ENCODE measurements at places on chromosomes 12 and 14.
A peak's percentile ranks its signal among the peaks of the same experiment; 100 is the strongest.

DNA sequence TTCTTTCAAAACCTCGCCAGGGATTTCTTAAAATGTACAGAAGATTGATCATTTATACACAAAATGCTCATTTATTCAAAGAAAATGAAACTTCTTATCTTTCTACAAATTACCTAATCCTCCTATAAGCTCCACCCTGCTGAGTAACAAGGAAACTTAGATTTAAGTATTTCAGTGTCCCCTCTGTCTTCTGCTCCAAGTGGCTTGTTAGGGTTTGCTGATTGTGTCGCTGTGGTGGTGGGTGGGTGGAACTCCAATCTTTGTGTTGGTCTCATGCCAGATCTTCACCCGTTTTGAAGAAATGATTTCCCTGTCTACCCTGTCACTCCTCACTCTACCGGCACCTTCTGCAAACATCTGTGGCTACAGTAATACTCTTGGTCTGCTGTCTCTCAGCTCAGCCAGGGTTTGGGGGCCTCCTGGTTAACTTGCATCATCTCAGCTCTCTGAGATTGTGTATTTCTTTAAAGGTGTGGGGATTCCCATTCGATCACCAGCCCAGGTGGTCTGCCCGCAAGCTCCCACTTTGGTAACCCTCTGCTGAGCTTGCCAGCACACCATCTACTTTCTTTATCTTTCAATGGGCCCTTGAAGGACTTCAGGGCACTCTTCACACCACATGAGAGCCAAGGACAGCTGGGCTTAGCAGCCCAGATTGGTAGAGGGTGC is 73.8 kb downstream of the DRAM1 start:
- DNase-seq: peak; percentile 30

DNA sequence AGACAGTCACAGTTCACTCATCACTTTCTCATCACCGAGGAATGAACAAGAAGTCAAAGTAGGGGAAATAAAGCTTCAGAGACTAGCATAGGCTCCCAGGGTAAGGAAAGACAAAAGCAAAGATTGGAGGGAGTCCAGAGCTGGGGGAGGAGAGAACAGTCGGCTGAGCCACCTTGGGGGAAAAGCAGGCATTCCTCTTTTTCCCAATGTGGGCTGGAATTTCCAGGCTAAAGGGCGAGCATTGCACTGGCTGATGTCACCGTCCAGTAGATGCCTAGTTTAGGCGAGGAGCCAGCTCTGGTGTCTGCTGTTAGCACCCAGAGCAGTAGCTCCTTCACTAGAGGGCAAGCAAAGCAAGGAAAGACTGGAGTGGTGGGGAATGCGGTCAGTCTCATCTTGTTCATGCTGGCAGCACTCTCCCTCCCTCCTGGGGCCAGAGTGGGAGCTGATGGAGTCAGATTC is 8.5 kb upstream of the KRT75 start:
- peak; percentile 3 for DNase-seq

DNA sequence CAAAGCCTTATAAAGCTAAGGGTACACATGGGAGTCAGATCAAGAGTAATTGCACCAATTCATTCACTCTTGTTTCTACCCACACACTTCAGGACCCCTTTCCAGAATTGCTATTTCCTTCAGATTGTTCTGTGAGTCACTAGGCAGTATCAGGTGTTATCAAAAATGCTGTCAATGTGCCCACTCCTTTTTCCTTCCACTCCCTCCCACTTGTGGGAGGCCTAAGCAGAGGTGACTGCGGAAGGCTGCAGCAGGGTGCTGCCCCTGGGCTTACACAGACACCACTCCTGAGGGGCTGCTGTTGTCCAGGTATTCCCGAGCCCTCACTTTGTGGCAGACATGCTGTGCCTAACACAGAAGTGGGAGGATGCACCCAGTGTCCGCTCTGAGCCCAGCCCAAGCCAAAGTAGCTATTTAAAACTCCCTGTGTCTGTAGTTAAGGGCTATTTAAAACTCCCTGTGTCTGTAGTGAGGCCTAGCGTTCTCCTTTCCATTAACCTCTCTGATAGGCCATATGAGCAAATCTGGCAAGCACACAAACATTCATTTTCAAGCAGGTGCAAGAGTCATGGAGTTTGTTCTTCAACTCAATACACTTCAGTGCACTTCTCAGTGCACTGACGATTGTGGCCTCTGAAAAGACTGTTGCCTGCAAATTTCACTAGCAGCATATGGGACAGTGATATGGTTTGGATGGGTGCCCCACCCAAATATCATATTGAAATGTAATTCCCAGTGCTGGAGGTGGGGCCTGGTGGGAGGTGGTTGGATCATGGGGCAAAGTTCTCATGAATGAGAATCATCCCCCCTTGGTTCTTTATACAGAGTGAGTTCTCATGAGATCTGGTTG is 117.8 kb downstream of the PHLDA1 start:
- DNase-seq: no peak

GRCh38 chr14:99755068-99755405 is 38.2 kb upstream of the EML1 start:
- DNase-seq: no peak

- DNase-seq: no peak
These were observed 115.3 kb upstream of the CPSF6 start for GRCh38 chr12:69123919-69124638.

GRCh38 chr12:12521044-12521485 is 41.6 kb downstream of the DUSP16 start:
- no peak for DNase-seq

DNA sequence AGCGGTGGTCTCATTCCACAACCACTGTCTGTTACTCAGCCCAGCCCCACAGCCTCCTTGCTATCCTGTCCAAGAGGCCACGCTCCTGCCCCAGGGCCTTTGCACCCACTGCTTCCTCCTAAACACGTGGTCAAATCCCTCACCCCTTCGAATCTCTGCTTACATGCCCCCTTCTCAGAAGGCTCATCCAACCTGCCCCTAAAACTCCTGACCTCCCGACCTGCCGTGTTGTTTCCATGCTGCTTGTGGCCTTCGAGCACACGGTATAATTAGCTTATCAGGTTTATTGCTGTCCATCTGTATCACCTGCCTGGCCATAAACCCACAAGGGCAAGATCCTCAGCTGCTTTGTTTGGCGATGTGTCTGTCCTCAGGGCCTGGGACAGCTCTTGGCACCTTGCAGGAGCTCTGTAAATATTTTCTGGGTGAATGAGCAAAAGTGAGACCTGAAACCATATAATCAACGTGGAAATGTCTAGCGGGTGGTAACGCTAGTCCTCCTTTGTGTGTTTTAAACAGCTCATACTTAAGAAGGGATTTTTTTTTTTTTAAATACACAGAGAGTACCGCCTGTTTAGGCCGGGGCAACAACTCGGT is 36.0 kb downstream of the SCARB1 start:
- peak; percentile 64 for DNase-seq

DNA sequence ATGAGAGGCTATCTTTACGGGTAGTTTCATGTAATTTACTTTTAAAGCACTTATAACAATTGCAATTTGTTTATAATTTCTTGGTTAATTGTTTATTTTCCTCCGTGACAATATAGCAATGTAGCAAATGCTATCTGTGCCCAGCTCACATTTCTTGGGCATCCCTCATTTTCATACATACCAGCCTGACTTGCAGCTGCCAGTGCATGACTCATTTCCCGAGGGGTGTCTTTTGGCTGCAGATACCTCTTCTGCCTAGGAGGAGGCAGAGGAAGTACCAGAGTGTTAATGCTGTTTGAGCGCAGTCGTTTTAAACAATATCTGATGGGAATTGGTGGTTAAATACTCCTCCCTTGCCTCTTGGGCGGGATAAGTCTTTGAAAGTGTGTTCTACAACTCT is 104.2 kb upstream of the ABCD2 start:
- DNase-seq: no peak

- no peak for DNase-seq
These were observed 33.9 kb upstream of the RNU6-7 start for GRCh38 chr14:32167907-32168306.

DNA sequence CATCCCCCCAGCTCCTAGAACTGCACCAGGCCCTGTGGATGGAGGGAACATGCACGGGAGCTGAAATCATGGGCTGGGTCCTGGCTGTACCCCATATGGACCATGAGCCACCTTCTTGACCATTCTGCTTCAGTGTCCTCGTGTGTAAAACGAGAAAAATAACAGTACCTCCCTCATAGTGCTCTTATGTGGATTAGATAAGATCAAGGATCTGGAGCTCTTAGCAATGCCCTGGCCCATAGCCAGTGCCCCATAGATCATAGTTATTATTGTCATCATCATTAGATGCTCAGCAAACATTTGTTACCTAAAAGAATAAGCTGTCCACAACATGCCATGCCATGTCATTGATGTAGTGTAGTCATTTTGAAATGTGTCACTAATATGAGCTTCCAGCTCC is 71.3 kb downstream of the SYNE3 start:
- DNase-seq: no peak

- DNase-seq: no peak
These were observed 3.9 kb downstream of the LRCOL1 start for GRCh38 chr12:132606466-132606865.

DNA sequence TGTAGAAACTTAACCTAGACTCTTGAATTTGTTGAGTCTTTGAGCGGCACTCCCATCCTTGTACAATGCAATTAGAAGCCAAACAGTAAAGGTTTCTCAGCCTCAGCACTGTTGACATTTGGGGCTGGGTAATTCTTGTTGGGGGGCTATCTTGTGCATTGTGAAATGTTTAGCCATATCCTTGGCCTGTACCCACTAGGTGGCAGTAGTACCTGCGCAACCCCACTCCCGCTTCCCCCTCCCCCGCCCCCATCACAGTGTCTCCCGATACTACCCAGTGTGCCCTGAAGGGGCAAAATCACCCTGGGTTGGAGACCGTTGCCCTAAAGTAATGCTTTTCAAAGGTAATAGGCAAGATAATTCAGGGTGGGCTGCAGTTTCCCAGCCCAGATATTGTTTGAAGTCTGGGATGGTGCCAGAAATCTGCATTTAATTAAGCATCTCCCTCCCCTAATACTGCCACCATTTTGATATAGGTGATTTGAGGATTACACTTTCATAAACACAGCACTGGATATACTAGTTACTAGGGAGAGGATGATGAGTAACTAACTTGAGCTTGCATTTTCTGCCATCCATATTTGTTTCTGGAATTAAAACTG is 1.8 kb downstream of the COX6A1 start:
- DNase-seq: peak; percentile 84

DNA sequence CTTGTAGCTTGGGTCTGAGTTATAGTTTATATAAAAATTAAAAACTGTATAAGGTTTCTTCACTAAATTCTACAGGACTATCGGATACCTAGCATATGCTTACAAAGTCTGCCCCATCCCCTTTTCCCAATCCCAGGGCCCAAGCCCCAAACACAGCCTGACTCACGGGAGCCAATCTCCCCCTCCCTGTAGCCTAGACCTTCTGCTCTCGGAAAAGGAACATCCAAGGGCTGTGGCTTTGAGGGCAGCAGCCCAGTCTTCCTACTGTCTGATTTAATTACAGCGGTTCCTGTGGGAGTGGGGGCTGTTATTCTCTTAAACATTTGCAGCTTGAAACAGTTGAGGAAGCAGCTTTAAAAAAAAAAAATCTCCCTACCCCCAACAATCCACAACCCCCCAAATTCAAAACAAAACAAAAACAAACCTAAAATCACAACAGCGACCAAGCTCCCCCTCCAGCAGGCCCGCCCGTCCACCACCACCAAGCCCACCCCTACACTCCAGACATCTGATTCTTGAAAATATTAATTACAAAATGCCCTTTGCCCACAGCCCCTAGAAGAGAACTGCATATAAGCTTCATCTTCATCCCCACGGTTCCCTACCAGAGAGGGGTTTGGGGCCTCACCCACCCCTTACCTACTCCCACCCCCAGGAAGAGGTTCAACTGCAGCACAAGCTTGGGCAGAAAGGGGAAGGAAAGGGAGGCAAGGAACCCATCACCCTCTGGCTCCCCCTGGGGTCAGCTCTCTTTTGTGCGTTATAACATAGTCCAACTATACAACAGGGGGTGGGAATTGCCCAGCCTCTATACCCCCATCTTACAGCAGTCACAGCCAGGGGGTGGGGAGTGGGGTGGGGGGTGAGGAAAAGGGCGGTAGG is 1.1 kb upstream of the PRKAG1 start:
- peak; percentile 79 for DNase-seq

GRCh38 chr12:120136093-120136770 is 19.7 kb upstream of the RAB35 start:
- DNase-seq: no peak

GRCh38 chr12:51911788-51912711 is 4.7 kb downstream of the ACVRL1 start:
- no peak for DNase-seq

- DNase-seq: no peak
These were observed 39.2 kb upstream of the KRR1 start for GRCh38 chr12:75550401-75551240.

GRCh38 chr12:129337413-129337812 is 484.1 kb downstream of the GLT1D1 start:
- no peak for DNase-seq

- DNase-seq: no peak
These were observed 95.9 kb upstream of the CDKN3 start for GRCh38 chr14:54300881-54301280.

DNA sequence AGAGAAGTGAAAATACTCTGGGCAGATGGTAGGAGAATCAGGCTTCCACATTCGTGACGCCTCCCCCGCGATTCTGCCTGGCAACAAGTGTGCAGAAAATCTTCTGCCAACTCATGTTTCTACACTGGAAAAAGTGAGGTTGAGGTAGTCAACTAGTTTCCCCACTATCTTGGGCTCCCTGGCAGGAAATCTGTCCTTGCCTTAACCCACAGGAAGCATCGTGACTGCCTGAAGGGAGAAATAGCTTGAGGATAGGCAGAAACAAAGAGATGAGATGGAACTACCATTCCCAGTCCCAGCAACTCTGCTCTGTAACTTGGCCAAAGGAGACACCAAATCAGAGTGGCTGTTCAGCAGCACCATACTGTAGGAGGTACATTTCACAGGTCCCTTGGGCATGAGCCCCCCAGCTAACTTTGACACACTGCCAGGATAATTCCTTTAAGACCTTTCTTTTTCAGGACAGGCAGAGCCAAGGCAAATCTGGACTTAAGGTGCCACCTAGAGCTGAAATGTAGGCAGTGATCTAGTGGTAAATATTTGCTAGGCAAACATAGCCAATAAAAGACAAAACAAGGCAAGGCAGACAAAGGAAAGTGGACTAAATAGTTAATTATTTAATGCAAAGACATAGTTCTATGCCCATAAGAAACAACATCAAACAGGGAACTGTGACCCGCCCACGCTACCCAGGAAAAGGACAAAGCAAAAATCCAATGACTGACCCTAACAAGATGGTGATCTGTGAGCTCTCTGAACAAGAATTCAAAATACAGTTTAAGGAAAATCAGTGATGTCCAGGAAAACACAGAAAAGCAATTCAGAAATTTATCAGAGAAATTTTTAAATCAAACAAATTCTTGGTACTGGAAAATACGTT is 205.1 kb downstream of the PTPRO start:
- DNase-seq: no peak
